COLO829 (cell line): ENCODE measurements at places on chromosomes 6 and 20.

DNA sequence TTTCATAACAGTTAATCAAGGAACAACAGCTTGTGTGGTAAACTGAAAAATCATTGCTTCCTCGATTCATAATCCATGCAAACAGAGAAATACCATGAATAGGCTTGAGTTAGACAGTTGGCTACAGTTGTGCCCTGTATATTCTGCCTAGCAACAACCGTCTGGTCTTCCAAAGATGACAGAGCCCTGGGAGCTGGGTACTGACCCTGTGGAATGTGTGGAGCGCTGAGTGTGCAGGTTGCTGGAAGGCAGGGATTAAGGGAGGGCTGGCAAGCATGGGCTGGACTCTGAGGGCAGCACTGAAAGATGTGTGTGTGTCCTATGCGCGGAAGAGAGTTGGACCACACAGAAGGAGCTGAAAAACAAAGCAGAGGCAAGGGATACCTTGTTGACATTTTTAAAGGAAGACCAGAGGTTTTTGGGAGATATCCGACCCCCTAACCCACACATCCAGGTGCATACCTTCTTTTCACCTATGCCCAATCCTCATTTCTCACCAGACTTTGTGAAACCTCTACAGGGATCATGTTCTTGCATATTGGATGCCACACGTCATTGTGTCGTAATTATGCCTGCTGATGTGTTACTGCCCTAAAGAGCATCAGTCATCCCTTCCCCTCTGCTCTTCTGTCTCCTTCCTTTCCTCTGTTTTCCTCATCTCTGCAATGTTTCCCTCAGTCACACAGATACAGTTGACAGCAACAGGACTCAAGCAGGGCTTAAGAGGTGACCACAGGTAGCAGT, 58.2 kb upstream of the VGLL2 start:
- no peak for DNase-seq

- DNase-seq, result no peak
Measured at GRCh38 chr6:160030103-160030502, 61.2 kb downstream of the IGF2R start.

- no peak for DNase-seq
Measured at GRCh38 chr20:3515379-3516170, 44.8 kb downstream of the ATRN start.

DNA sequence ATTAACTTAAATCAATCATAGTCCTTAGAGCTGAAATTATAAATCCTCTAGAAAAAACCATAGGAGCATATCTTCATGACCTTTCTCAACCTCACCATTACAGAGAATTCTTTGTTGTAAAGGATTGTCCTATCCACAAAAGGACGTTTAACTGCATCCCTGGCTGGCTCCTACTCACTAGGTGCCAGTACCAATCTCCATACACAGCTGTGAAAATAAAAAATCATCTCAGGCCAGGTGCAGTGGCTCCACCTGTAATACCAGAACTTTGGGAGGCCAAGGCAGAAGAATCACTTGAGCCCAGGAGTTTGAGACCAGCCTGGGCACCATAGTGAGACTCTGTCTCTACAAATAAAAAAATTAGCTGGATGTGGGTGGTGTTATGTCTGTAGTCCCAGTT, 89.9 kb downstream of the PDSS2 start:
- no peak for DNase-seq

- DNase-seq, result no peak
Measured at GRCh38 chr6:6434151-6434550, 113.7 kb upstream of the F13A1 start.

DNA sequence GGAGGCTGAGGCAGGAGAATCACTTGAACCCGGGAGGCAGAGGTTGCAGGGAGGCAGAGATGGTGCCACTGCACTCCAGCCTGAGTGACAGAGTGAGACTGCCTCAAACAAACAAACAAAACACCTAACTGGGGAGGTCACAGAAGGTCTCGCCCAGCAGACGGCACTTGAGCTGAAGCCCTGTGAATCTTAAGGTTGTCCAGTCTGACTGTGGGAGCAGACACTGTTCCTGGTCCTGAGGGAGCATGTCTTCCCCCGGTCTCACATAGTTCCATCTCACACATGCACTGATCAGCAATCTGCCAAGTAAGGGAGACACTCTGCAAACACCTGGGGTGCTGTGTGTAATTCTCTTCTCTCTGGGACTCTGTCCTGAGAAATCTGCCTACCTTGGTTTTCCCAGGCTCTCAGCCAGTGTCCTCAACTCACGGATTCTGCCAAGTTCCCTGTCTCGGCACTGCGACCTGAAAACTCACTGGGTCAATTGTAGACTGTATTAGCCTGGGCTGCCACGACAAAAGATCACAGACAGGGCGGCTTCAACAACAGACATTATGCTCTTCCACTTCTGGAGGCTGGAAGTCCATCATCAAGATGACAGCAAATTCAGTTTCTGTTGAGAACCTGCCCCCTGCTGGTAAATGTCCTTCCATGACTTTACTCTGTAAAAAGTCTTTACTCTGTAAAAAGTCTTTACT, 94.3 kb downstream of the JPH2 start:
- DNase-seq, result peak; percentile 51

GRCh38 chr6:122657601-122658000, 47.4 kb downstream of the PKIB start:
- no peak for DNase-seq

- no peak for DNase-seq
Measured at GRCh38 chr6:154619146-154619545, 108.7 kb upstream of the CNKSR3 start.

- no peak for DNase-seq
Measured at GRCh38 chr20:58677079-58677604, 15.5 kb upstream of the NPEPL1 start.
